Renal cortical epithelial cell (primary cell): ENCODE measurements at places on chromosomes 7 and 10.
A peak's percentile ranks its signal among the peaks of the same experiment; 100 is the strongest.

DNA sequence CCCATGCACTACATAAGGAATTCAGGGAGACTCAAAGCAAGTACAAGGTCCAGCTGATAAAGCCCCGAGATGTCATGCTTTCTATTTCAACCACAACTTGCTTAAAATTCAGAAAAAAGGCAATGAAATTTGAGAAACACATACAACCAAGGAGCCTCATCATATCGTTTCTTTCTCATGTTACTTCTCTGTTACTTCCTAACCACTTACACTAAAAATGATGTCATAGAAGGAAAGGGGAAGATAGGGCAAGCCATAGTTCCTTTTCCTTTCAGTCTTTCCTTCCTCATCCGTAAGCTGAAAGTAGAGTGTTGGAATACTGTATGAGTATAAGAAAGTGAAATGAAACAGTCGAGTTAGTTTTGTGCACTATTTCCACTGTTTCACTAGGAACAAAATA is 27.9 kb upstream of the CDK14 start:
- no peak for DNase-seq

- DNase-seq: no peak
These were observed 222.3 kb downstream of the SUGCT start for GRCh38 chr7:40356871-40357709.

- peak; percentile 61 for DNase-seq
These were observed 6.4 kb upstream of the PDCD4 start for GRCh38 chr10:110865186-110865808.

DNA sequence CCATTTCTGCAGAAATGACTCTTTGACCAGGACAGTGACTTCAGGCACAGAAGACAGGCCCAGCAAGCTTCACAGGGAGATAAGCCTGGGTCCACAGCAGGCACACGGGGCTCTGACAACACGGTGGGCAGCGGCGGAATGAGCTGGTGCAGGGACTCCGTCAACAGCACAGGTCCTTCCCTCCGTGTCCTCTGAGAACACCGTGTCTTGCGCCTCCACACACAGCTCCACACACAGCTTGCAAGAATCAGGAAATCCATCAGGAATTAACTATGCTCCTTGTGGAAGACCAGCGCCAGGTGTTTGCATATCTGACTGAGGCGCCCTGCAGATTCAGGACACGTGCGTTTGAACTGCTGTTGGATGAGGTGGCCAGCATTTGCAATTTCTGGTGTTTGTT is 39.6 kb downstream of the TCERG1L start:
- DNase-seq: no peak

DNA sequence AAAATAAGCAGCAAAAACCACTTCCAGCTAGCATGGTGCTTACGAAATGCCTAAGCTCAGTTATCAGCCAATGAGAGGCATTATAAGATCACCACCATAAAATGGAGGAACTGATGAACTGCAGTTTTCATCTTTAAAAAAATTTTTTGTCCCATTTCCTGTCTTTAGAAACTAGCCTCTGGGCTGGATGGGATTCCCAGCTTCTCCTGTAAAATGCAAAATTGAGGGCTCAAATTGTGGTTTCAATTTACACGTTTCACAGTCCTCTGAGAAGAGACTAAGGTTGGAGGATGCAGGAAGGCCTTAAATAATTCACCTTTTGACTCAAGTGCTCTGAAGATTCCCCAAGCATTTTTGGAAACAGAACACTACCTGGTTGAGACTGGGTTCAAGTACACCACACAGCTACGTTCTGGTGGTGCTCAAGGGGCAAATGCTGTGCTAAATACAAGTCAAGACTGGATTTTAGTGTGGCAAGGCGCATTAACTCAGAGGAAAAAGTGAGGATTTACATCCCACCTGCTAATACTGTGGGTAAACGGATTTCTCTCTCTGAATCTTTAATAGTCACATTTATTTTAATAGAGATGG is 951 bp downstream of the ZNF25 start:
- DNase-seq: peak; percentile 16

GRCh38 chr10:120713573-120714205 is 137.5 kb upstream of the WDR11 start:
- no peak for DNase-seq

- no peak for DNase-seq
These were observed 1.1 kb downstream of the FAM133B start for GRCh38 chr7:92589056-92589455.

DNA sequence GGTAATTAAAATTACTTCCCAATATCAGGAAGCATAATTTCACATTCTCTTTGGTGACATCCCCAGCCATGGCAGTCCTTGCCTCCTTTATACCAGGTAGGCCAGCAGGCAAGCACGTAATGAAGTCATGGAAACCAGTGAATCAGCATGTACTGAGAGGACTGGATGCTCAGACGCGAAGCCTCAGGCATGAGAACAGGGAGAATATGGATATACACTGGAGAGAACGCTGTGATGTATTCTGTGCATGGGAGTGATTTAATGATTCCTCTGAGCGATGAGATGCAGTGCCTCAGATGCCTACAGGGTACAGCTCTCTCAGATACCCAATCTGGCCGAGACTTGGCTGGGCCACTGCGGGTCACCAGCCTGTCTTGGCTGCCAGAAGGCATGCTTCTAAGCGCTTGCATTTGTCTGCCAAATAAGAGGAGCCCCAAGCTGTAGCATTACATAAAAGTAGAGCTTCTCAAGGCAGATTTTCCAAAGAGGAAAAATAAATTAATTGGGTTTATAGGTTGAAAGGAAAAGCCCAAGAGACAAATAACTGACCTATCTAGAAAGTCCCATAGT is 238.1 kb downstream of the RELN start:
- DNase-seq: no peak

- DNase-seq: no peak
These were observed 96.9 kb downstream of the XRCC2 start for GRCh38 chr7:152579070-152579469.

GRCh38 chr10:33542752-33543505 is 208.5 kb upstream of the NRP1 start:
- DNase-seq: peak; percentile 42

DNA sequence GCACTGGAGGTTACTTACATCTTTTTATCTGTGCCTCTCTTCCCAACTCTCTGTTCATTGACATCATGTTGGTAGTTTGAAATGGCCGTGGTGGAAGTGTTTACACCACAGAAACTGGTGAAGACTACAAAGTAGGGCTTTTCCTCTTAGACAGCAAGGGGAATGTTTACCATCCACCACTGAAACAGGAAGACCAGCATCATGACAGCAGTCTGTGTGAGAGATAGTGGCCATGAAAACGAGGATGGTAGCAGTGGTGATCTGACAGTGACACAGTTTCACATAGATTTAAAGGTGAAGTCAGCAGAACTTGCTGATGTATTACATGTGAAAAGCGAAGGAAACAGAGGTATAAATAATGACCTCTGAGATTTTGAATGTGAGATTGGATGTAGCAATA is 115.7 kb downstream of the CCDC71L start:
- DNase-seq: no peak

DNA sequence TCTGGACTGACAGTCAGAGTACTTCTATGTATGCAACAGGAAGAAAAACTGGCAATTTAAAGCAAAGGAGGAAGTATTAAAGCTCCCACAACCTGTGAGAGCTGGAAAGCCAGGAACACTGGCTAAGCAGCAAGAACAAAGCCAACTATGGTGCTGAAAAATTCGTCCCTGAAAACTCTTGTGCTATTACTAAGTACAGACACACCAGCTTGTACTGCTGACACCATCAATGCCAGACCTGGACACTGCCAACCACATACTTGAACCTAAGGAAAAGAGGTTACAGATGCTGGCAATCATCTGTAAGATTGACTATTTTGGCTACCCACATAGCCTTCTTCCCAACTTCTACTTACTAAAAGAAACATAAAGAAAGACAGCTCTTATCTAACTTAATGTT is 1110.6 kb downstream of the SORCS3 start:
- DNase-seq: no peak

- peak; percentile 96 for DNase-seq
These were observed 11.5 kb upstream of the PLAU start for GRCh38 chr10:73899423-73899822.

GRCh38 chr7:15752377-15752776 is 65.9 kb upstream of the MEOX2 start:
- DNase-seq: no peak

GRCh38 chr7:106836816-106837215 is 28.3 kb upstream of the PIK3CG start:
- DNase-seq: no peak

GRCh38 chr10:79939969-79940368 is 8.9 kb downstream of the SFTPD start:
- DNase-seq: no peak

DNA sequence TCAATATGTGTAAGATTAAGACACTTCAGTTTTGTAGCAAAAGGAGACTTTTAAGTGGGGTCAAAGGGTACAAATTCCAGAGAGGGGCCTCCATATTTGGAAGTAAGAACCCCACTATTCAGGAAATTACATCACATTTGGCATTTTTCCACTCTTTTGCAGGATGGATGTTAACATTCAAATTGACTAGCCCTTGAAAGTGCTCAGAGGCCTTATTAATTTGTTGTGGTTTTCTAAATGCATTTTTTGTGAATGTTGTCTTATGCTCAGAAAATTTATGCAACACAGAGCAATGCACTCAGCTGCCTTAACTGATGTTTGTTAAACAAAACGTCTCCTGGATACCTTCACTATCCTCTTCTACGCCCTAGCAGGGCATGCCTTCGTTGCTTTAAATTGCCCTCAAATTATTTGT is 50.9 kb upstream of the PDLIM1 start:
- no peak for DNase-seq

- DNase-seq: no peak
These were observed 791.4 kb downstream of the PCDH15 start for GRCh38 chr10:54009672-54010071.
